ENCODE measurements at places on chromosomes 7 and 10.

DNA sequence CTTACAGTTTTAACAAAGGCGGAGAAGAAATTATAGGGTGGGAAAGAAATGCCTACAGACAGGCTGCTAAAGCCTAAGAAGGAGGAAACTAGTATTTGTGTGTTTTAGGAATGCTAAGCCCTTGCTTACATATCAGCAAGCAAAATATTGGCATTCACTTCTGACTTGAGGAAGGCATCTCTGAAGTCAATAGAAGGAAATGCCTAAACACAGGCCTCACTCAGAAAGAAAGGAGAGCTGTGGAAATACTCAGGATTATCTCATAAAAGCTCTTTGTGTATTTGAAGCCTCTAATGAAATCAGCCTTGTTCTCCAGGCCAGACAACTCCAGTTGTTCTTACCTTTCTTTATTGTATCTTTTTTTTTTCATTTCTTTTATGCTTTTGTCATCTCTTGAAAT is 158.0 kb downstream of the AUTS2 start:
- no peak for DNase-seq

DNA sequence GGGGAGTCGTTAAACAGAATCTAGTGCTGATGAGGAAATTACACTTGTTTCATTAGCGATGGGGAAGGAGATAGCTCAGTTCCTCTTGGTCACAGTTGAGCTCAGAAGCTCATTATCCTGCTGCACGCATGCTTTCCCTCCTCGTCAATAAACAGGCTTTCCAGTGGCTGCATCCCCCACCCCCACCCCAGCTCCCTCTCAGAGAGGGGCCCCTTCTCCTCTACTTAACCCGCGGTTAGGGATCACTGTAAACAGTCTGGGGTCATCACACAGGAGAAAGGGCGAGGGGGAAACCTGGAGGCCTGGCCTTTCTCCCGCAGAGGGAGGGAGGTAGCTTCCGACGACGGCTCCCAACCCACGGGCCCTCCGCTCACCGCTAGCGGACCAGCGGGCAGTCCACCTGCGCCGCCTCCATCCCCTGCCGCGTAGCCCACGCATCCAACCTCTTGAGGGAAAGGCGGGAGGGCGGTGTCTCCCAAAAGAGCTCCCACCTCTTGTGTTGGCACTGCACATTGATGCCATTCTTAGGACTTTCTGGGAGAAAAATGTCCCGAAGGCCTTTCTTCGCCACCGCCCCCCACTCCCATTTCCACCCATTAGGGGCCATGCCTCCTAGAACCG is 80.8 kb downstream of the PAX2 start:
- no peak for DNase-seq

DNA sequence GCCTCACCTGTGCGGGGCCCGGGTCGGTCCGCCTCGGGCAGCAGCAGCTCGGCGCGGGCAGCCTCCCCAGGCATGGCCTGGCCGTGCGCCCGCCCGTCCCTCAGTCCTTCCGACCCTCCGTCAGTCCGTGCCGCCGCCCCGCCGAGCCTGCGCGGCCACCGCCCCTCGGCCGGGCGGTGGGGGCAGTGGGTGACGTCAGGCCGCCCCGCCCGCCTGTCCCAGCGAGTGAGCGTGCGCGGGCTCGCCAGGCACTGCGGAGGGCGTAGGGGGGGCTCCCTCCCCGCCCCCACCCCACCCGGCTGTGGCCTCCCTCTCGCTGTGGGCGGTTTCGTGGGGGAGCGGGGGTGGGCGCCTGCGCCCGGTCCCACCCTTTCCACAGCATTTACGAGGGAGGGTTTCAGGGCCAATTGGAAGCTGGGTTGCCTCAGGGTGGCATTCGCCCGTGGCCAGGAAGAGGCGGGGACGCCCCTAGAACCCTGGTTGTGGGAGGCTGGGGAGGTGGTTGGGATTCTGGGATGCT is at the start of gene NACAD:
Gene NACAD (minus strand): TSS at position 149 of the 520 bp plus-strand sequence. CDS start 75 bp downstream, at position 74.
- peak; percentile 82 for DNase-seq

GRCh38 chr10:97190450-97190849 is 4.7 kb upstream of the SLIT1 start:
- no peak for DNase-seq

GRCh38 chr7:92854501-92855238 is 18.3 kb upstream of the CDK6 start:
- no peak for DNase-seq

Measured in NCI-H1930 (cell line).